RWPE2 (cell line): ENCODE measurements at places on chromosomes 1 and 21.

- no peak for DNase-seq
Observed at GRCh38 chr1:147627435-147628110, 42.8 kb downstream of the ACP6 start.

DNA sequence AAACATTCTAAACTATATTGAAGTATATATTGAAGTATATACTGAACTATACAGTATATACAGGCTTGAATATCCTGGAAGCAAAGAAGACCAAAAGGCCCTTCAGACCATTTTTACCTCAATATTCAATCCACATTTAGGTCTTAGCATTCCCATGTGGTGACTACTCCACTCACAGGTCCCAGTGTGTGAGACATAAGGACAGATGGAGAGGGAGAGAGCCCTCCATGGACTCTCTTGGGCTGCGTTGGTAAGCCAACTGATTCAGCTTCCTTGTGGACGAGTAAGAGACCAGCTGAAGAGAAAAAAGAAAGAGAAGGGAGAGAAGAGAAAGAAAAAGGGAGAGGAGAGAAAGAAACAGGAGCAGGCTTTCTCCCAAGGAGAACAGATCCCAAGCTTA is 37.3 kb upstream of the ZRANB2 start:
- DNase-seq = no peak

GRCh38 chr1:15950302-15950701 is 25.6 kb downstream of the ZBTB17 start:
- no peak for DNase-seq

GRCh38 chr1:43008115-43009060 is 49.7 kb upstream of the SLC2A1 start:
- no peak for DNase-seq

GRCh38 chr1:221337106-221337505 is 404.8 kb downstream of the DUSP10 start:
- no peak for DNase-seq

GRCh38 chr1:210992837-210993236 is 141.1 kb downstream of the KCNH1 start:
- DNase-seq = no peak

DNA sequence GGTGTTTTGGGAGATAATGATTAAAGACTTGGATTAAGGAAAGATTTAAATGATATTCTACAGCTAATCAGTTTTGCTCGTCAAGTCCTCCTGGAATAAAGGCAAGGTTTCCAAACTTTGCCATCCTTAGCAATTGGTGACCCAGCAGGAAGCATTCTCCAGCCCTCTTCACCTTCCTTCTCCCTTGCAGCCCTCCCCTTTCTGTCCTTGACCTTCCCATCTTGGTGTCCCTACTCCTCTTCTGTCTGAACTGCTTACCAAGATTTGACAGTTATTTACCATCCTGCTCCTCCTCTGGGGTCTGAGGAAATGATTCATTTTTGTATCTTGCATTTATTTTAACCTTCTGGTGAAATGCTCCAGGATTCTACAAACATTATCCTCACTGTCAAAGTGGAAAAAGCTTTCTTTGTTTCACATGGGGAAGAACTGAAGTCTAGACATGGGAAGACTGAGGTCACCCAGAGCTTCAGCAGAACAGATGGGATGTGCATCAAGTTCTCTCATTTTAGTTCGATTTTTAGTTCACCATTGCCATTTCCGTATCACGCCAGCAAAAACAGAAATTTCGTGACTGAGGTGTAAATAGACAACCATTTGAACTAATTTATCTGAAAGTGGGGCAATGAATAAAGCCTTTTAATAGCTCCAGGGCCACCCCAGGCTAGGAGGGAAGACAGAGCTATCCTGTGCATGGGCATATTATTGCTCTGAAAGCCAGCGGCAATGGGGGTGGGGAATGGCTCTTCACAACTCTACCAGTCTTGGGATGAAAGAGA is 504.4 kb upstream of the PLXNA2 start:
- no peak for DNase-seq

GRCh38 chr1:200099040-200099439 is 71.5 kb downstream of the NR5A2 start:
- DNase-seq = no peak

- no peak for DNase-seq
Observed at GRCh38 chr1:236011641-236012040, 53.2 kb downstream of the NID1 start.

- DNase-seq = no peak
Observed at GRCh38 chr1:6969106-6969505, 183.9 kb downstream of the CAMTA1 start.
